ENCODE measurements at places on chromosomes 13 and 19.

GRCh38 chr19:1163934-1164683, 10.0 kb downstream of the SBNO2 start:
- no peak for DNase-seq

DNA sequence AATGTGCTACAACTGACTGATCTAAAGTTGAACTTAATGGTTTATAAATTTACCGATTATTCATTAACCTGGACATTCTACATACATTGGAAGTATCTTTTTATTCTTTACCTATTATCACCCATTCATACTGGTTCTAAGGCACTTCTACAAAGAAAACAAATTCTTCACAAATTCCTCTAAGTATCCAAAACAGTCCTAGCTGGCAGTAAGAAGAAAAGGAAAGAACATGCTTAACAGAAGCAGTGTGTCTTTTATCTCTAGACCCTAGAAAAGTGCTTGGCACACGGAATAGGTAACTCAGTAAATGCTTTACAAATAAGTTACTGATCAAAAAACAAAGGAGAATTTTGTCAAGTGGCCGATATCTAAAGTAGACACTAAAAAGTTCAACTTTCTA, 32.8 kb downstream of the TSC22D1 start:
- DNase-seq = no peak

DNA sequence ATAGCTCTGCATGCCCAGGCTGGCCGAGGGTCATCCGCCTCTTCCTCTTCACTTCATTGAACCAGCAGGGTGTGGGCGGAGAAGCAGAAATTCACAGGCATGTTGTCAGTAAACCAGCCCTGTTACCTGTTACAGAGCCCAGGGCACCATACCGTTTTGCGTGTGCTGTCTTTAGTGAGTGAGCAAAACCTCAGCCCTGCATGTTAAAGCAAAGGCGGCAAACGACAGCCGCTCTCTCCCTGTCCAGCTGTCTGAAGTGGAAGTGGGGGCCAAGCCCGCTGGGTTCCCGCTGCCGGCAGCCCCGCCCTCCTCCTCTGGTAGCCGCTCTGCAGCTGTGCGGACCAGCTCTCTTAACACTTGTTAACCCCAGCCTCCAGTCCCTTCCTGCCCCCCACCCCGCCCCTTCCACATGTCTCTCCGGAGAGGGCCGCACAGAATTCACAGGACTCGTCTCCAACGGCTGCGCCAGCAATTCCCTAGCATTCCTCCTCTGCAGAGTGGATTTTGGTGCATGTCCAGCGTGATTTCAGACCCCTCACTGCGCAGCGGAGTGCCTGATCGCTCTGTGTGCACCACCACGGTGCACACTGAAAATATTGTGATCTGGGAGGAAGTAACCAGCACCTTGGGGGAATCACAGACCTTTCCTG, 12.7 kb downstream of the KLHL26 start:
- DNase-seq = peak; percentile 49

DNA sequence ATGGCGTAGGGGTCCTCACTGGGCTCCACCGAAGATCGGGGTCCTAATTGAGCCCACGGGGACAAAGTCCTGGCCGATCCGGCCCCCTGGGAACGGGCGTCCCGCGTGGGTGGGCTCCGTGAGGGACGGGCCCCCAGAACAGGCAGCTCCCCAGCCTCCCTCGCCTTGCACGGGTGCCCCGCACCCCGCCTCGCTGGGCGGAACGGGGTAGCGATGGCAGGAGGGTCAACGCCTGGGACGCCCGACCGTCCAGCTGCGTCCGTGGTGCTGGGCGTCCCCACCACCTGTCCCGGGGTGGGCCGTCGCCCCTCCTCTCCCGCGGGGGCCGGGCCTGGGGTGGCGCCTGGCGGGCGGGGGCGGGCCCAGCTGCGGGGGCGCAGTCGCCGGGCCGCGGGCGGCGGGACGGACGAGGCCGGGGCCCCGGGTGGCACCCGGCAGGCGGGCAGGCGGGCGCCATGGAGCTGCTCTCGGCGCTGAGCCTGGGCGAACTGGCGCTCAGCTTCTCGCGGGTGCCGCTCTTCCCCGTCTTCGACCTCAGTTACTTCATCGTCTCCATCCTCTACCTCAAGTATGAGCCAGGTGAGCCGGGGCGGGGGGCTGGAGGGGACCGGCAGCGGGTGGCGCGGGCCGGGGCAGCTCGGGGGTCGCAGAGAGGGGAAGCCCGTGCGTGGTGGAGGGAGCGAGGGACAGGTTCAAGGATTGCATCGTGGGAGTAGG, at the start of gene TMEM38A:
Gene TMEM38A, plus strand, starts transcription at position 377 of the 717 bp plus-strand sequence. Its CDS starts 79 bp downstream, at position 456.
- DNase-seq = peak; percentile 9

- no peak for DNase-seq
These were observed 10.1 kb downstream of the TINCR start for GRCh38 chr19:5557691-5558090.

DNA sequence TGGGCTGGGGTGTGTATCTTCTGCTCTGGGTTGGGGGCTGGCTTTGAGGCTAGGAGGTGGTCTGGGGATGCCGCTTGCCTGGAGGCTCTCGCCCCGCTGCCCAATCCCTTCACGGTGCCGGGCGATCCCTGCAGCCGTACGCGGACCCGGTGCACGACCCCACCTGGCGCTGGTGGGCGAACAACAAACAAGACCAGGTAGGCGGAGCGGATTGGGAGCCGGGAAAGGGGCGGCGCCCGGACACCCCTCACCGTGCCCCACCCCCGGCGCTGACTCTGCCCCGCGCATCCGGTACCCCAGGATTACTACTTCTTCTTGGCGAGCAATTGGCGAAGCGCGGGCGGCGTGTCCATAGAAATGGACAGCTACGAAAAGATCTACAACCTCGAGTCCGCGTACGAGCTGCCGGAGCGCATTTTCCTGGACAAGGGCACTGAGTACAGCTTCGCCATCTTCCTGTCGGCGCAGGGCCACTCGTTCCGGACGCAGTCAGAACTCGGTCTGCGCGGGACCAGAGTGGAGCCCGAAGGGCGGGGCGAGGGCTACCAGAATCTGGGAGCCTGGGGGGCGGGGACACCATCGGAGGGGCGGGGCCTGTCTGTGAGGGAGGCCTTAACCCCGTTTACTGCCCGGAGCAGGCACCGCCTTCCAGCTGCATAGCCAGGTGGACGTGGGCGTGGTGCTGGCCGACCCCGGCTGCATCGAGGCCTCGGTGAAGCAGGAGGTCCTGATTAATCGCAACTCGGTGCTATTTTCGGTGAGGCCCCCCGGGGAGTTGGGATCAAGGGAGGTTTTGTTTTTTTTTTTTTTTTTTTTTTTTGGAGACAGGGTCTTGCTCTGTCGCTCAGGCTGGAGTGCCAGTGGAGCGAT, 12.1 kb upstream of the PSMD8 start:
- peak; percentile 86 for DNase-seq

GRCh38 chr13:40213779-40214178, 452.7 kb downstream of the FOXO1 start:
- DNase-seq = no peak

DNA sequence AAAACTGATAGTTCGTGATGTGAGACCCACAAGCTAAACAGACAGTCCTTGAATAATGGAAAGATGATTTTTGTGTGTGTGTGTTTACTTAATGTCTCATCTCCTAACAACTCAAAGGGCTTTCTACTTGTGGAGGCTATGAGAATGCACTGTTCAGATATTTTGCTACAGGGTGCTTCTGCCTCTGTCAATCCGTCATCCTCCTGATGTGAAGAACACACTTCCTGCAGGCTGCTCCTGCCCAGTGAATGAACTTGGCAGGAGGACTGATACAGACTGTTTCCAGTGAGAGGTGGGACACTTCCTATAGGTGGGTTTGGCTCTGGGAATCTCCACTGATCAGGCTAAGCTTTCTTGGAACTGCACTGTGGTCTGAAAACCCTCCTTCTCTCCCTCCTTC, 168.4 kb upstream of the STARD13 start:
- DNase-seq = no peak

- no peak for DNase-seq
These were observed 17.9 kb downstream of the RCBTB1 start for GRCh38 chr13:49567491-49567890.

DNA sequence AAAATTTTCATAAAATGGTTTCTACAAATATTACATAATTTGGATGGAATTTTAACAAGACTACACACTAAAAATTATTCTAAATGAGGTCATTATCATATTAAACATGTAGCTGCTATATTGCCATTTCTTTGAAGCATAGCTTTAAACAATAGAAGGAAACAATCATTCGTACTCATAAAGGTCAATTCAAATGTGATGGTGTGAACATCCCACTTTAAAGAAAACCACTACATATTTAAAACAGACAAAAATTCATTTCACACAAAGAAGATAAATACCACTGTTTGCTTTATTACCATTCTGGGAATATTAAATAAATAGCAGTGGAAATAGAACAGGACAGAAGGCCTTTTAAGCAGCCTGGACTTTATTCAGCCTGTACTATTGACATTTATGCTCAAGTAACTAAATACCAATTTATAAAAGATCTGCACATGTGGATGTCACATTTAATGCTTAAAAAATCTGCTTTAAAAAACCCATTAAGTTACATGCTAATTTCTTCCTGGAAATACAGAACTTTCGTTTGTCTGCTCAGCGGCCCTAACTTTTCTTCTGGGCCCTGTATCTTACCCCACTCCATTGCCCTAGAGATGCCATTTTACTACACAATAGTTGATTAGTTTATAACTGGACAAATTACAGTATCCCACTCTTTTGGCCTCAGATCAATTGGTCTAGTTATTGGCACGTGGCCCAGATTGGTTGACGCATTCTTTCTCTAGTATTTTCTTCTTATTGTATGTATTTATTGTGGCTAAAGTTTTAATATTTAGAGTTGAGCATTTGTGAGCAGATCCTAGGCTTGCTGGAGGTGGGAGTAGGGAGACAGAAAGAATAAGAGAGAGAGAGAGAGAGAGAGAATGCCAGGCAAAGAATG, 215.1 kb upstream of the SPRY2 start:
- DNase-seq = no peak

GRCh38 chr19:57682226-57682766, 519 bp downstream of the ZNF551 start:
- no peak for DNase-seq

DNA sequence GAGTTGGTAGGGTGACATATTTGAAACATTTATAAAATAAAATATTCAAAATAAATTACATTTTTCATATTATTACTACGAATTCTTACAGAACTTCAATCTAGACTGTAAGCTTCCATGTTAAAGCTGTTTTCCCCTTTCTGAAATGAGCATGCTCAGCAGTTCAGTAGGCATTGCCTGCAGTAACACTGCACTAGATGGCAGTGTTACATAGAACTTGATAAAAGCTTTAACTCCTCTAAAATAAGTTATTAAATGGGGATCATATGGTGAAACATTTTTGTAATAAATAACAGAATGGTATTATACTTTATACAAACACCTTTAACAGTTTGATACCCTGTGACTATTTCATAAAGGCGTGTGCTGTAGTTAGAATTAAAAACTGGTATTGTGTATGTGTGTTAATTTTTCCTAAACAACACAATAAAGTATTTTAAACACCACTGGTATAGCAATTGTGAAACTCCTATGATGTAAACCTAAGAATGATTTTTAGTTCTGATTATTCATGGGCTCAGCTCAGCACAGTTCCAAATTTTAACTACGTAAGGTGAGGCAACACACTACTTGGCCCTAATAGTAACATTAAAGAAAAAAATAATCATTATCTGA, 11.6 kb upstream of the GPR18 start:
- peak; percentile 73 for DNase-seq

DNA sequence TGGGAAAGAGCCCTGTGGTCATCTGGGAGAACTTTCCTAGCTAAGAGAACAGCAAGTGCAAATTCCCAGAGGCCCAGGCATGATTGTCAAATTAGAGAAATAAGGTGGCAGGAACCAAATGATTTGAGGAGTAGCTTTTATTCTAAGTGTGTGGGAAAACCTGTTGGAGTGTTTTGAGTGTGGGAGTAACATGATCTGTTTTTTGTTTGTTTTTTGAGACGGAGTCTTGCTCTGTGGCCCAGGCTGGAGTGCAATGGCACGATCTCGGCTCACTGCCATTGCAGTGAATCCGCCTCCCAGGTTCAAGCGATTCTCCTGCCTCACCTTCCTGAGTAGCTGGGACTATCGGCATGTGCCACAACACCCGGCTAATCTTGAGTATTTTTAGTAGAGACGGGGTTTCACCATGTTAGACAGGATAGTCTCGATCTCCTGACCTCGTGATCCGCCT, 2.4 kb downstream of the SAE1 start:
- no peak for DNase-seq

- no peak for DNase-seq
These were observed 113.5 kb upstream of the EDNRB start for GRCh38 chr13:78032132-78032531.

DNA sequence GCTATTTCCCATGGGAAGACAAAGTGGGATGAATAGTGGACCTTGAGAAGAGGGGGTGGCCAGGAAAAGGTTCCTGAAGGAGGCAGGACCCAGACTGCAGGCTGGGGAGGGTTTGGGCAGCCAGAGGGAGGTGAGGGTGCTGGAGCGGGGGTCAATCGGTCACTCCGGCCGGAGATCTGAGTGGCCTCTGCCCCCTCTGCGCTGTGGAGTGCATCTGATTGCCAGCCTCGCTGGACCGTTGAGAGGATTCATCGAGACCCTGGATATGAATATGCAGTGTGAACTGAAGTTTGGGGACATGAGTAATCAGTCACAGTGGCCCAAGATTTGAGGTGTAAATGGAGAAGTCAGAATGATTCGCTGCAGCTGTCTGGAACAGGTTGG, 5.5 kb upstream of the ZNF580 start:
- DNase-seq = no peak

DNA sequence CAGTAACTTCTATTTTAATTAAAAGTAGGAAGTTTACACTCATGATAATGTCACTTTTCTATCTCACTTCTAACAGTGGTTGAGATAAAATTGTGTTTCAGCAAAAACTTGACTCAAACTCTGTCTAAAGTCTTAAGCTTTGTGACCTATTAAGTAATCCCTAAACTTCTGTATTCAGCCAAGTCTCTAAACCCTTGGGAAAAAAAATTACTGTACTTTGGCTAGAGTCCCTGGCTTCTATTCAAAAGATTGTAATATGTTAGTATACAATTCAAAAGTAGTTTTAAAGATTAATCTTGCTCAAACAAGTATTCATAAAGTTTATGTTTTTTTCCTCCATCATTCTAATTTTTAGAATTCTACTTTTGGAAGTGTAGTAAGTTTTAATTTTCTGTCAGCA, 1248.8 kb downstream of the UQCRFS1 start:
- DNase-seq = no peak

- peak; percentile 50 for DNase-seq
These were observed 86.7 kb downstream of the FNDC3A start for GRCh38 chr13:49062297-49062896.

DNA sequence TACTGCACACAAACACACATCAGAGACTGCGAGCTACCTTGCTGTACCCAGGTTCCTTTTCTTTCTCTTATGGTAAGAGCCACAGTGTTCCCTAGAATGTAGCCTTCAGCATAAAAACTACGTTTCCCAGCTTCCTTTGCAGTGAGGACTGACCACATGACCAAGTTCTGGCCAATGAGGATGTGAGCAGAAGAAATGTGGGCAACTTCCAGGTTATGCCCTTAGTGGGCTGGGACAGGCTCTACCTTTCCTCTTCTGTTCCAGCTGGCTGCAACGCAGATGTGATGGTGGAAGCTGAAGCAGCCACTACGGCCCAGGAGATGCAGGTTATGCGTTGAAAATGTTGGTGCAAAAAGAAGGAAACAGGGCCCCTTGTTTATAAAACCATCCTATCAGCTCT, 27.5 kb downstream of the VRK3 start:
- DNase-seq = peak; percentile 56

Measured in inflammatory macrophage (primary cell).